Left kidney (tissue), 8 donors: ENCODE measurements at places on chromosomes 16 and 17. TPM values are rescaled to one million over a fixed set of nuclear protein-coding genes. Genes with fewer than 3 reads are reported as not detected.

Gene NDUFB10
- 116 TPM for polyA plus RNA-seq

DNA sequence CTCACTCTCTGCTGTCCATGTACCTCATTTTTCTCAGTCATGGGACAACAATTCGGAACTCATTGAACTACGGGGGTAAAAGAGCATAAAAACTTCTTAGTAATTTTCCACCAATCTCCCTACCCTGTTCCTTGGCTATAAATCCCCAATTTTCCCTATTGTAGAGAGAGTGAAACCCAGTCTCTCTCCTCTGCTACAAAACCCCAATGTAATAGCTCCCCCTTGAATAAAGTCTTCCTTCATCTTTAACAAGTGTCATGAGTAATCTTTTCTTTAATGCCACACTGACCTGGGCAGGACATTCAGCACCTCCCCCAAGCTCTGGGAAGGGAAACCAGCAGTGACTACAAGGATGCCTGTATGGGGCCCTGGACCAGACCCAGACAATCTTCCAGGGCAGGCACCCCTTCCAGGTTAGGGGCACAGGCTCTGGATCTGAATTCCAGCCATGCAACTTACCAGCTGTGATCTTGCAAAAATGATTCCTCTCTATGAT is 10.2 kb upstream of the EIF1 start:
- no peak for DNase-seq

- DNase-seq: no peak
Observed at GRCh38 chr17:55580596-55581133, 69.4 kb upstream of the SMIM36 start.

Gene ATP2A3
- polyA plus RNA-seq: 2.9 TPM

DNA sequence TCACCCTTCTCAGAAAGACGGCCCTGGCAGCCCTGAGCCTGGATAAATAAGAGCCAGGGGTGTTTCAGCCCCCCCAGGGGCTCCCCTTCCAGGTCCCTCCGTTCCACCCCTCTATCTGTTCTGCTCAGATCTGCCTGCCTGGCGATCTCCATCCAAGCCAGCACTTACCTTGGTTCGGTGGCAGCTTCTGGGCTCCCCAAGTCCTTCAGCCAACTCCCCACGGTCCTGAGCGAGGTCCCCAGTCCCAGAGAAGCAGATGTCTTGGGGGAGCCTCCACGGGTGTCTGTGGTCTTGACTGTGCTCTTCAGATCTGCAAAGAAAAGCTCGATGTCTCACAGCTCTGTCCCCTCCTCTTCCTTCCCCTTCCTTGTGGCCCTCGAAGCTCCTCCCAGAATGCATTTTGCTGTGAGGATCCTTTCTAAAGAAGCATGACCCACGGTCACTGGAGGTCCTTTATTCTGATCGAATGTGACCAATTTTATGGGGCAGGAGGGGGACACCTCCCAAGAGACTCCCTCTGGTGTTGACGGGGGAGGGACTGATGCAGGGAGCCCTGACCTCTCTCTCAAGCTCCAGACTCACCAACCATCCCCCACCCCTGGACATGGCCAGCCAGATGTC is at the start of gene PIK3R6:
Gene PIK3R6 (minus strand): TSS at position 314 of the 621 bp plus-strand sequence. CDS start 17,880 bp downstream, outside the sequence.
- no peak for DNase-seq

GRCh38 chr17:68963958-68964357 is 8.8 kb upstream of the ABCA8 start:
- DNase-seq: no peak
